Activated T-cell treated with anti-CD3 and anti-CD28 coated beads, Interleukin-2, amount 50 U/mL, for 72 hours (primary cell): ENCODE measurements at places on chromosomes 1 and 21. TPM values are rescaled to one million over a fixed set of nuclear protein-coding genes. Genes with fewer than 3 reads are reported as not detected.

GRCh38 chr1:151002051-151002450, 4.7 kb downstream of the MINDY1 start:
- DNase-seq = no peak

- no peak for DNase-seq
Observed at GRCh38 chr1:52056937-52057231, 789 bp downstream of the BTF3L4 start.

GRCh38 chr1:208541225-208541855, 297.2 kb upstream of the PLXNA2 start:
- DNase-seq = no peak

GRCh38 chr21:15249285-15249993, 184.6 kb upstream of the NRIP1 start:
- DNase-seq = no peak

- DNase-seq = no peak
Observed at GRCh38 chr1:235545292-235545930, 41.2 kb upstream of the B3GALNT2 start.

Gene TRIM17
- total RNA-seq = 1.6 TPM

- no peak for DNase-seq
Observed at GRCh38 chr1:41175546-41175945, 66.6 kb downstream of the SCMH1 start.

GRCh38 chr1:56821462-56821797, 2.2 kb upstream of the FYB2 start:
- no peak for DNase-seq

- no peak for DNase-seq
Observed at GRCh38 chr1:184482136-184482535, 95.3 kb downstream of the C1orf21 start.

- no peak for DNase-seq
Observed at GRCh38 chr1:206939131-206939530, 7.1 kb downstream of the PIGR start.

GRCh38 chr1:172168597-172168872, 251.9 kb upstream of the C1orf105 start:
- DNase-seq = no peak

GRCh38 chr1:81391125-81391828, 409.5 kb upstream of the ADGRL2 start:
- no peak for DNase-seq

GRCh38 chr1:199010933-199011332, 372.1 kb downstream of the PTPRC start:
- no peak for DNase-seq

Gene FCGR1A
- total RNA-seq = not detected

DNA sequence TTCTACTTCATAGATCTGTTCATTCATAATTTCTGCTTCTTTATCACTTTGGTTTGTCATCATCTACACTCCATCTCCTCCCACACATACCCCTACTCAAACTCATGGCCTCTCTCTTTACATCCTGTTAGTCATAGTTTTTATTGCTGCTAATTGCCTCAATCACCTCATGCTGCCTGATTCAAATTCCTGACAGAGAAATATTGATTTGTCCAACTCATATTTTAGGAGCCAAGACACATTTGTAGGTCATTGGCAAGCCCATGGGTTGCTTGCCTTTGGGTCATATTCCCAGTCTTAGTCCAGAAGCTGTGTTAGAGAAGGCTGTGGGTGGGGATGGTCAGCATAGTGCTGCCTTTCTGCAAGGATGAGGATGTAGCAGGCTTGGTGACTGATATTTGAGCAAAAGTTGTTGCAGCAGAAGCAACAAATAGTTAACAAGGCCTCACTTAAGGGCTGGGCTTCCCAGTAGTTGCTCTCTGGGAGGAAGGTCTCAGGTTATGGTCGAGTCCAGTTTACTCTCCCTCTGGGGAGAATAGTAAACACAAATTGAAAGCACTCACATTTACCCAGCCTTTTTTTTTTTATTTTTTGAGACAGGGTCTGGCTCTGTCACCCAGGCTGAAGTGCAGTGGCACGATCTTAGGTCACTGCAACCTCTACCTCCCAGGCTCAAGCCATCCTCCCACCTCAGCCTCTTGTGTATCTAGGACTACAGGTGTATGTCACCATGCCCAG, 22.4 kb upstream of the EPS15 start:
- DNase-seq = peak; percentile 11

Gene ANP32E
- 151 TPM for total RNA-seq

DNA sequence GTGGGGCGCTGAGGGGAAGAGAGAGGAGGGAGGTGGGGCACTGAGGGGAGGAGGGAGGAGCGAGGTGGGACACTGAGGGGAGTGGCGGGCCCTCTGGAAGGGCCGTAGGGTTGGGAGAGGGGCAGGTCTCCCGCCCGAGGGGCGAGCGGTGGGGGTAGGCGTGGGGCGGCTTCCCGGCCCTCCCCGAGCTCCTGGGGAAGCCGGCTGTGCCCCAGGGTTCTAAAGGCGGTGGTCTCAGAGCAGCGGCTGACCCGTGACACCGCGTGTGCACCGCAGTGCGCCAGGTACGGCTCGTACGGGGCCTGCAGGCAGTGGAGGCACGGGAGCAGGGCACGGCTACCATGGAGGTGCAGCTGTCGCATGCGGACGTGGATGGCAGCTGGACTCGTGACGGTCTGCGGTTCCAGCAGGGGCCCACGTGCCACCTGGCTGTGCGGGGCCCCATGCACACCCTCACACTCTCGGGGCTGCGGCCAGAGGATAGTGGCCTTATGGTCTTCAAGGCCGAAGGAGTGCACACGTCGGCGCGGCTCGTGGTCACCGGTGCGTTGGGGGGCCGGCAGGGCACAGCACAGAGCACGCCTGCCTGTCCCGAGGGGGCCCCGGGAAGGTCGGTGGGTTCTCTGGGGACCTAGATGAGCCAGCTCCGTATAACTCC, 68.5 kb downstream of the OBSCN start:
- no peak for DNase-seq

DNA sequence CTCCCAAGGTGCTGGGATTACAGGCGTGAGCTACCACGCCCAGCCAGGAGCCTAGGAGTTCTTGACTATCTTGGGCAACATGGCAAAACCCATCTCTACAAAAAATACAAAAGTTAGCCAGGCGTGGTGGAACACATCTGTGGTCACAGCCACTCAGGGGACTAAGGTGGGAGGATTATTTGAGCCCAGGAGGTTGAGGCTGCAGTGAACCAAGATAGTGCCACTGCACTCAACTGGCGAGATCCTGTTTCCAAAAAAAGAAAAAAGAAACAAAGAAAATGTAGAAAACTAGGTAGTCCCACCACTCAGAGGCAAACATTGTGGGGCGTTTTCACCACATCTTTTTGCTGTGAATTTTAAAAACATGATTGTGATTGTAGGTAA, 141.3 kb downstream of the ZZZ3 start:
- DNase-seq = no peak

- DNase-seq = no peak
Observed at GRCh38 chr1:96579636-96580035, 141.9 kb upstream of the PTBP2 start.

GRCh38 chr1:64320470-64320869, 117.0 kb downstream of the UBE2U start:
- no peak for DNase-seq
